ENCODE measurements at places on chromosomes 12 and 14.

DNA sequence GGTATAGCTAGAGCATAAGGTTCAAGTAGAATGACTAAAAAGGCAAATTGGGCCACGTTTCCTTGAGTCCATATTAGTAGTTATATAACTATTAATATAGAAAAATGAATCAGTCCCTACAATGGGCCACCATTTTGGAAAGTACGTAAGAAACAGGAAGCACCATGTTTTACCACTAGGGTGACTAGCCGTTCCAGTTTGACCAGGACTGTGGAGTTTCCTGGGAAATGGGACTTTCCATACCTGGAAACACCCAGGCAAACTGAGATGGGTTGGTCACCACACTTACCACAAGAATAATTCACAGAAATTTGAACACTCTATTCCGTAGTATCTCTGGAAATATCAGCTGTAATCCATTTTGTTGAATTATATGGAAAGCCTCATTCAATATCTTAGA is 2.1 kb upstream of the MAGOHB start:
- no peak for DNase-seq

DNA sequence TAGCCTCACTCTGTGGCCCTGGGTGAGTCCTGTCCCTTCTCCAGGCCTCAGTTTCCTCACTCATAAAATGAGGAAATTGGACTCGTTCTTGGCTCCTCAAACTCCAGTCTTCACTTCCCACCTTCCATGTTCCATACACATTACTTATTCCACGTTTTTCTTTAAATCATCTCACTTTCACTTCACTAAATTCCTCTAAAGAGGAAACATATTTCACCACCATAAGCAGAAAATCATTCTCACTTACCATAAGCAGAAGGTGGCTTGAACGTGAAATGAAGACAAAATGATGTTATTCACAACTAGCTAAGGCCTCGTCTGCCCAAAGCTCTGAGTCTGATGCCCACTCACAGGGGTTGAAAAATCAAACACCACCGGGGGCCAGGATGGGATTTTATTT is 278.3 kb downstream of the ADGRD1 start:
- no peak for DNase-seq

DNA sequence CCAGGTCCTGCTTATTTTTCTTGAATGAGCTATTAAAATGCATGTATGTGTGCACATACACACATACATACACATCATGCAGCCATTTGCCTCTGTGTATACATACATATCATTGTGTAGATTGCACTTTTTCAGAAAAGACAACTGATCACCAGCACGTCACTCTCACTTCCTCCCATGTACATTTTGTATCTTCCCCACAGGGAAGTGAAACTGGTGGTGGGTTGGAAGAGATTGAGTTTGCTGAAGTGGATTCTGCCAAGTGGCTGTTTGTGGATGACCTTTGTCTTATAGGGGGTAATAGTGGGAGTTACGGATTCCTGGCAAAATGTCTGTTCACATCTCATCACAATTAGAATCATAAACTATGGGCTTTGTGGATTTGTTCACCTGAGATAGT is 448.6 kb downstream of the RAD51B start:
- DNase-seq: no peak

DNA sequence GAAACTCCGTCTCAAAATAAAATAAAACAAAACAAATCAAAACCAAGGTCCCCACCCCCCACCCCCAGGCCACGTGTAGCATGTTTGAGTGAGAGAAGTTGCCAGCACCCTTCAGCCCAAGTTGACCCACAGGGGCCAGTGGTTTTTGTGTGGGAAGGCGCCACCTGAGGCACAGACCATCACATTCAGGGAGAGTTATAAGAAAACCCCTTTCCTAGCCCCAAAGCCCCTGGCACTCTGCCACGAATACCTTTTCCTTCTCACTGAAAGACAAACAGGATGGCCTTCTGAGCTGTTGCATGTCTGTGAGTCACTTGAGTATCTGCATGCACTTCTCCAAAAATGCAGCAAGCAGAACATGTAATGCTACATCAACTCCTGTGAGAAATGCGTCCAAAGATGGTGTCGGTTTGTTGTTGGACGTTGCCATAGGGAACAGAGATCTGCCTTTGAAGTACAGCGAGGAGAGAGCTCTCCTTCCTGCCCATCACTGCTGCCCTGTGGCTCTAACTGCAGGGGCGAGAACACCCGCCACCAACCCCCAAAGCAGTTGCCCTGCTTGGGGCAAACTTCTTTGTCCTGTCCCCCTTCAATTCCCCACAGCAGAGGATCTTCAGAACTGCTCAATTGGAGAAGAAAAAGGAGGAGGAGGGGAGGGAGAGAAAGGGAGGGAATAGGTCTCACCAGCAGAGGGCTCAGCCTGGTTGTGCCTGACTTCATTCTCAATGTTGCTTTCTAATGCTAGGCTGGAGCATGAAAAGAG is 2.7 kb upstream of the TRAF3 start:
- peak; percentile 40 for DNase-seq

- DNase-seq: peak; percentile 20
These were observed 20.9 kb upstream of the ANO2 start for GRCh38 chr12:5965950-5966383.

DNA sequence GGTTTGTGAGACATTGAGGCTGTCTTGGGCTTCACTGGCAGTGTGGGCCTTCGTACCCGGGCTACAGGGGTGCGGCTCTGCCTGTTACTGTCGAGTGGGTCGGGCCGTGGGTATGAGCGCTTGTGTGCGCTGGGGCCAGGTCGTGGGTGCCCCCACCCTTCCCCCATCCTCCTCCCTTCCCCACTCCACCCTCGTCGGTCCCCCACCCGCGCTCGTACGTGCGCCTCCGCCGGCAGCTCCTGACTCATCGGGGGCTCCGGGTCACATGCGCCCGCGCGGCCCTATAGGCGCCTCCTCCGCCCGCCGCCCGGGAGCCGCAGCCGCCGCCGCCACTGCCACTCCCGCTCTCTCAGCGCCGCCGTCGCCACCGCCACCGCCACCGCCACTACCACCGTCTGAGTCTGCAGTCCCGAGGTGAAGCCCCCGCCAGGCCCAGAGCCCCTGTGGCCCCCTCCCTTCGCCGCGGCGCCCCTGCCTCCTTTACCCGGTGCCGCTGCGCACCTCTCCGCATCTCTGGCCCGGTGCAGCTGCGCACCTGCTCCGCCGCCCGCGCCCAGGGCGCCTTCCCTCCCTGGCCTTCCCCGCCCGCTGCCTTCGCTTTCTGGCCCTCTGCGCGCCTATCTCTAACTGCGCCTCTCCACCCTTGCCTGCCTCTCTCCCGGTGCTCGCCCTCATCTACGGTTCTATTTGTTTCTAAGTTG is at the start of gene ENO2:
Gene ENO2 (plus strand): TSS at position 335 of the 701 bp plus-strand sequence. CDS start 1,253 bp downstream, outside the sequence.
- DNase-seq: peak; percentile 72
